D721Med (cell line): ENCODE measurements at places on chromosomes 5 and 9.

GRCh38 chr9:112378328-112379176, 1.4 kb upstream of the HSDL2 start:
- DNase-seq = no peak

DNA sequence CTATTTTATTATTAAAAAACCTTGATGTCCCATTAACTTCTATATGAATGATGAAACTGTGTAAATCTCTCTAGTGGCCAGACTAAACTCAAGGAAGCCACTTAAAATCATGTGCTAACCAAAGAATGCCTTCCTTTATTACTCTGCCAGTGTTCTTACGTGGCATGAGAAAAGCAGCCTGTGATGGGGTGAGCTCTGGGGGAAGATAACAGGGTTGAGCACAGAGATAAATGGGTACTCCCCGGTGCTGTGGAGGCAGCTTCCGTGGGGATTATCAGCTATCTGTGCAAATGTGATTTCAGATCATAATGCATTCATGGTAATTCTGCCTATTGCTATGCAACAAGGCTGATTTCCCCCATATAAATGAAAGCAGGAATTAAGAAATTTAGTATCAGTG, 181.3 kb downstream of the CAVIN4 start:
- DNase-seq = no peak

DNA sequence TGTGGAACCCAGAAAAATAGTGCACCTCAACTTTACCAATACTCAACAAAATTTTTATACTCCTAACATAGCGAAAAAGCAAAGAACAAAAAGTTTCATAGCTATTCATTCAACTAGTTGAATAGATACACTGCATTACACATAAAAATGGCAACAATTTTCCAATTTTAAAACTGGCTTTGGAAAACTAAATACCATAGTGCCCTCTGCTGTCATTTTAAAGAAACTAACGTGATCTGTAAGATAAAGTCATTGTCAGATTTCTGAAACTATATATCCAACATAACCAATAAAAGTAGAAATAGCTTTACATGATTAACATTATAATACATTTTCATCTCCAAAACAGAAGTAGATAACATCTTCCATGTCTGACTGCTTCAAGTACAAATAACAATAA, 31.6 kb downstream of the DTWD2 start:
- DNase-seq = no peak

DNA sequence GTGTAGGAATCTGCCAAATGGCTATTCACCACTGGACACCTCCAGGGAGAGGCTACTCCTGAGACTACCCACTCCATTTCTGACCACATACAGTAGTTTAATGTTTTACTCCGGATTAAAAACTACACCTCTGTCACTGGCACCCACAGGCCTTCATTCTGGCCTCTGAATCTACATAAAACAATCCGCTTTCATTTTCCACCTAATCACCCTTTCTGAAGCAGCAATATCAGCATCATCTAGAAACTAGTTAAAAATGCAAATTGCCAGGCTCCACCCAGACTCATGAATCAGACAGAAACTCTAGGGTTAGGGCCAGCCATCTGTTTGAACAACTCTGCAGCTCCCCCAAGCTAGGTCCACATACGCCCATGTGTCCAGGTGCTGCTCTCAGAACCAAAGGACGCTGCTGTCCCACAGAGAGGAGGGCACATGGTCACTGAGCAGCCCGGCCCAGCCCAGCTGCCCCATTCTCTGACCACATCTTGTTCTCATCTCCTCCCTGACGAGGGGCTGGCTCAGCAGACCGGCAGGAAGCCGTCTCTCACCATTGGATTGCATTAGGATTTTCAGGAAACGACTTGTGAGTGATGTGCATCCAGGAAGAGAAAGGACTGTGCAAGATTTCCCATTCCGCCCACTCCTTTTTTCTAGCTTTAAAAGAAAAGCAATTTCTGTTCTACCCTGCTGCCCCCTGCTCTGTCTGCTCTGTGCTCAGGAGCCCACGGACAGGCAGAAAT, 34.7 kb downstream of the ADAM19 start:
- DNase-seq = no peak

DNA sequence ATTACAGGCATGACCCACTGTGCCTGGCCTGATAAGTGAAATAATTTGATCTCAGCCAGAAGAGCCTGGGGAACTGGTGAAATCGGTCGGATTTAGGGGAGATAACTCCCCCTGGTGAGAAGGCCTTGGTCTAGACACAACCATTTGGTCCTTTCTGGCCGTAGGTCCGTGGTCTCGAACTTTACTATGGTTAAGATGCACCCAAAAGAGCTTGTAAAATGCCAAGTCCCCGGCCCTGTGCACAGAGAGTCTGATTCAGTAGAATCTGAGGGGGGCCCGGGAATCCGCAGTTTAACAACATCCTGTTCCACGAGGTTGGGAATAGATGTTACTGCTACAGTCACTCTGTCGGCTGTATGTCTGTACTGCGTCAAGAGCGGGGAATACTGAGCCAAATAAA, 140.7 kb downstream of the C9orf50 start:
- DNase-seq = no peak

DNA sequence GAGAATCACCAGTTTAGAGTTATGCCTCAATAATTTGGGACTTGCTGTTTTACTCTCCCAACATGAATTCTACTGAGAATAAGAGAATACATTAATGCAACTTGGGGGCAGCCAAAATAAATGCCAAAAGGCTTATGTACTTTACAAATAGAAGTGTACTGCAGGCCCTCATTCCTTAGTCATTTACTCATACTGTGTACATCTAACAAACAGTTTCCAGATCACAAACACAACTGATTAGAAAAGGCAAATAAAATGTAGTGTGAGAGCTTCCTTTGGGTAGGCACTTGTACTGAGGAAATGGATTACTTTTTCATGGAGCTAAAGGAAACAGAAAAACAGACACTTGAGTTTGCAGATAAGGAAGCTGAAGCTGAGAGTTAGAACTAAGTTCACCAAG, 12.6 kb downstream of the ANKDD1B start:
- DNase-seq = no peak

DNA sequence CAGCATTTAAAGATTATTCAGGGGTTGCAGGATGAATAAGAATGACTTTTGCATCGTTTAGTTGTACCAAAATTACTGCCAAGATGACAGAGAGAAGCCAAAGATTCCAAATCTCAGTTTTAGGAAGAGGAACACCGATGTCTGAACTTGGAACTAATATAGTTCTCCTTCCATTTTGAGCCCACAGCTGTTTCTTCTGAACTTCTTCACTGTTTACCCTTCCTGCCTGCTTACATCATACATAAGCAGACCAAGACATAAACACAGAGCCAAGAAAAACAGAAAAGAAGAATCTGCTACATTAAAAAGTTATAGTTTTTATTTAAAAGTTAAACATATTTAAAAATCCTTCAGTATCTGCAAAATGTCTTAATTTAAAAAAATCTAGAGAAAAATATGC, 146.9 kb upstream of the RAPGEF1 start:
- no peak for DNase-seq

- no peak for DNase-seq
Observed at GRCh38 chr5:32664523-32664922, 46.6 kb upstream of the NPR3 start.

- DNase-seq = no peak
Observed at GRCh38 chr9:21154018-21154608, 12.3 kb downstream of the IFNA21 start.

DNA sequence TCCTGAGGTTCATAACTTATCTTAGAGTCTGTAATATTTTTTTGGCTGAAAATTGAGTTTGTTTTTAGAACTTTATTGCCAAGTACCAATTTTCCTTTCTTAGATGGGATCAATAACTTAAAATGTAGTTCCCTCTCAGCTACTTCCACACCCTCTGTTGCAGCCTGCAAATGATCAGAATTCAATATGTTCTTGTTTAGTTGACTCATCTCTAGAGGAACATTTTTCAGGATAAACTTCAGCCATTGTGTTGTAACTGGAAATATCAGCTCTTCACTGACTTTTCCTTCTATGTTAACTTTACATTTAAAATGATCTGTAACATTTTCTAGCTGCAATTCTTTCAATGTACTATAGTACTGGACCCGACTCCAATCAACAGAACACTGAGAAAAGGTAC, 115.7 kb downstream of the ESM1 start:
- no peak for DNase-seq

DNA sequence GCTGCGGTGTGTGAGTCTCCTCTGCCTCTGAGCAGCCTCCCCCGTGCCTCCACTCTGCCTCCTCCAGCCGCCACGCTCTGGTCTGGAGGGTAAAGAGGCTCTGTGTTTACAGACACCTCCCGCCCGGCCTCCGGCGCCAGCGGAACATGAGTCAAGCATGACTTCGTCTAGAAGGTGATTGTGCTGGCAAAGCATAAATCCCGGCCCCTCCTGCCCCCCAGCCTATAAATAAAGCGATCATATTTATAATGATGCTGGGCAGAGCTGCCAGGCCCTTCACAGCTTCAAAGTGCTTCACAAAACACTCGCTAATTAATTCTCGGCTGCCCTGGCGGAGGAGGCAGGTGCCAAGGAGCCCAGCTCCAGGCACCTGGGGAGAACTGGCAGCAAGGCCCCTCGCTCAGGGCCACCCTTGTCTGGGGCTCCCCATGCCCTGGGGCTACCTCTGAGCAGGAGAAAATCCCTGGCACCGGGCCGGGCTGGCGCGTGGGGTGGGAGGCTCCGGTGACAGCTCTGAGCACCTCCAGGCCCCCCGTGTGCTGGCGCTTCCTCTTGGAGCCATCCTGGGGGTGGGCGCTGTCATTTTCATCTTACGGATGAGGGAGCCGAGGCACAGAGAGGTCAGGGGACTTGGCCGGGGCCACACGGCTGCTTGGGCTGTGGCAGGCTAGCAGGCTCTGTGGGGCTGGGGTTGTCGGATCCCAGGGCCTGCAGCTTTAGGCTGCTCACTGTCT, 87.8 kb downstream of the RXRA start:
- DNase-seq = no peak

GRCh38 chr5:74482523-74482922, 158.0 kb downstream of the ENC1 start:
- DNase-seq = no peak

DNA sequence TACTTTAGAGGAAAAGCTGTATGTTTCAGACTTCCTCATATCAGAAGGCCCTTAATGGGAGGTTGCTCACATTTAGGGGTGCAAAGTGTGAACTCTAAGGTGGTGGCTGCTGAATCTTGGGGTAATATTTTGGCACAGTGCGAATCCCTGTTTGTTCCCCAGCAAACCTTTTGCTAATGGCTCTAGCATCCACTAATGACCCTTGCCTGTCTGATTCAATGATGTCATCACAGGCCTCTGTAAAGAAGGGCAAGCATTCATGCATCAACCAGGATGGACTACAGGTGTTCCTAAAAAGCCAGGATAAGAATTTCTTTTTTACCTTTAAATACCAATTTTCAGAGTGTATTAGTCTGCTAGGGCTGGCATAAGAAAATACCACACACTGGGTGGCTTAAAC, 20.4 kb downstream of the TMEM171 start:
- no peak for DNase-seq

GRCh38 chr9:80175286-80176150, 603.8 kb downstream of the TLE4 start:
- DNase-seq = no peak

DNA sequence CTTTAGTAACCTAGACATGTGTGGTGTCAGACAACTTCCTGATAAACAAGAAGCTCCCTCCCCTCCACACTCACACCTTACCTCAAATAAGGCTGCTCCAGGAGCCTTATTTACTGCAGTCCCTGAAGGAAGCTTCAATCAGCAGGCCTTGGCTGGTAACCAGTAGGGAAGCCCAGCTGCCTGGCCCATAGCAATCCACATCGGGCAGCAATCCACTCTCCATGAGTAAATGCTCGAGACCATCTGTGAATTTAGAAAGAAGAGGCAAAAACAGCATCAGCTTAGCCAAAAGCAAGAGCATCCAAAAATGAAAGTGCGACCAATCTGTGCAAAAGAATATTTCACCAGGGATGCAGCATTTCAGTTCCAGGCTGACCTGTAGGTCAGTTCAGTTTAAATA, 213.3 kb upstream of the TUSC1 start:
- no peak for DNase-seq

DNA sequence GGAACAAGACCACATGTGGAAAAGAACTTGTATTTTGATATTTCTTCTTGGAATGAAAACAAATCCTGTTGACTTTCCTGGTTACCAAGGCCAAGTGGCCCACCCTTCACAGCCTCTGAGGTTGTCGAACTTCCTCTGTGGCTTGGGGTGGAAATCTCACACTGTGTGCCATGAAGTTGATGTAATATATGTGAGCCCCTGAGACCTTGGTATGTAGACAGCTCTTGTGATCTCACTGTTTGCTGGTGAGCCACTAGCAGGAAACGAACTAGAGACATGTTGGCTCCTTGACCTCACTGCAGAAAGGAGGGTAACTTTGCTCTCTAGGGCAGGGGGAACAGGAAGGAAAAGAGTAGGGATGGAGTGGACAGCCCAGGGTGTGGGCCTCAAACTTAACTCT, 159.4 kb downstream of the ARHGAP26 start:
- DNase-seq = no peak

DNA sequence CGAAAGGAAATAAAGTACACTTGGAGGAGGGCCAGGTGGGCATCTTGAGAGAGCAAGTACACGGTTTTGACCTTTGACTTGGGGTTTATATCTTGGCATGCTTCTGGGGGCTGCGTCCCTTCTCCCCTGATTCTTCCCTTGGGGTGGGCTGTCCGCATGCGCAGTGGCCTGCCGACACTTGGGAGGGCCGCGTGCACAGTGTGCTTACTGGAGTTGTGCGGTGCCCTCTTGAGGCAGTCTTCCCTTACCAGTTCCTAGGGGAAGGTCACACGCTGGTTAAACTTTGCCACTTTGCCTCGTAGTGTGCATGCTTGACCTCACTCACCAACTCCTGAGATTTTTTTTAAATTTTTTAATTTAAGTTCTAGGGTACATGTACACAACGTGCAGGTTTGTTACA, 4.3 kb upstream of the CLPTM1L start:
- no peak for DNase-seq

DNA sequence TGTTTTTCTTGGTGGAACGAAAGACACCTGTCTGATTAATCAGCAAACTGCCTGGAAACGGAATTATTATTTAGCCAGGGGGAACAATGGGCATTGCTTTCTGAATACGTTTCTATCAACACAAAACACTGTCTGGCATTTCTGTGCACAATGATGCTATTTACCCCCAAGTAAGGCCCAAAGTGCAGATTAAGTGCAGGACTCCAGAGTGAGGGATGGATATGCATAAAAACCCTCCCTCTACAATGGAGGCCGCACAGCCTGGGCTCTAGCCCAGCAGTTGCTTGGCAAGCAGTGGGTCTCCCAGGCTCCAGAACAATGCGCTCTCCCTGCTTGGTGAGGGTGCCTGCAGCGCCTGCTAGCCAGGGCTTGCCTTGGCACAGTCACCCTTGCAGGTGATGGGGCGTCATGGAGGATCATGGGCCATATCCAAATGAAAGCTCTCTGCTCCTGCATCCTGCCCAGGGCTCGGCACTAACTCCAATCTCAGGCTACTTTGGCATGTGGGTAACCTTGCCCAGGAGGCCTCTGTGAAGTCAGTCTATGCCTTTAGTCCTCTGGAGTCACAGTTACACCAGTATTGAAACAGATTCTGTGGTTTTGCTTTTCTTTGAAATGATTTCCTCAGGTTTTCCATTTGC, 11.5 kb upstream of the SPATA24 start:
- DNase-seq = no peak
